ENCODE measurements at places on chromosomes 12 and 14.

GRCh38 chr12:64687816-64688215, 71.4 kb downstream of the GNS start:
- DNase-seq: no peak

- no peak for DNase-seq
These were observed 5.1 kb downstream of the PRKAG1 start for GRCh38 chr12:49013428-49013827.

DNA sequence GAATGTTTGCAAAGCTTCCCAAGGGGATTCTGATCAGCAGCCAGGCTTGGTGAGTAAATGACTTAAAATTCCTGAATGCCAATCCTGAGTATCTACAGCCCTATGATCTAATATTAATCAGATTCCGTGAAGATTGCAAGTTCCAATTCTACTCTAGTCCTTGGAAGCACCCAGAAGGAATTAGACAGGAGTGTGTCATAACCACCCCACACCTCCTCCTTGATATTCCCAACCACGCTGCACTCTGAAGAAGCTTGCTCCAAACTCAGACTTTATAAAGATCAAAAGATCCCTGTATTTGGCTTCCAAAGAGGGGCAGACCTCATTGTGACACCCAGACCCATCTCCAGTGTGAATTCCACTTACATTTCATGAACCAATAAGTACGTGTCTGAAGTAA, 306.0 kb downstream of the BCL11B start:
- DNase-seq: no peak

DNA sequence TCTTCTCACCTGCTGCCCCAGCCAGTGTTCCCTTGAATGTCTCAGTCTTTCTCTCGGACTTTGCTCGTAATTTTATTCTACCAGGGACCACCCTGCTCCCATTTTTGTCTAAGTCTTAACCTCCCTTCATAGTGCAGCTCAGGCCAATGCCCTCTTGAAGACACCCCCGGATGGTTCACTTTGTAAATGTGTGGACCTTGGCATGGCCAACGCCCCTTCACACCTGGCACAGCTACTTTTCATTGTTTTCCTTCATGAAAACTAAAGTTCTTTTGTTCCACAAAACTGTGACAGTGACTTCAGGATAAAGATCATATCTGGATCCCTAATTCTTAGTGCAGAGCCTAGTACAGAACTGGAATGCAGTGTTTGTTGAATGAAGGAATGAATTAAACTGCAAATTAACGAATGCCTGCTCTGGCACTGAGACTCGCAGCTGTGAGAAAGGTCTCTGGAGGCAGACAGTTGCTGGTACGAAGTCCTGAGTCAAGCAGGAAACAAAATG, 3.5 kb upstream of the RNASE4 start:
- no peak for DNase-seq

GRCh38 chr12:110705309-110705708, 16.4 kb upstream of the HVCN1 start:
- no peak for DNase-seq

- peak; percentile 21 for DNase-seq
These were observed 155.7 kb downstream of the KIF26A start for GRCh38 chr14:104293851-104294627.

DNA sequence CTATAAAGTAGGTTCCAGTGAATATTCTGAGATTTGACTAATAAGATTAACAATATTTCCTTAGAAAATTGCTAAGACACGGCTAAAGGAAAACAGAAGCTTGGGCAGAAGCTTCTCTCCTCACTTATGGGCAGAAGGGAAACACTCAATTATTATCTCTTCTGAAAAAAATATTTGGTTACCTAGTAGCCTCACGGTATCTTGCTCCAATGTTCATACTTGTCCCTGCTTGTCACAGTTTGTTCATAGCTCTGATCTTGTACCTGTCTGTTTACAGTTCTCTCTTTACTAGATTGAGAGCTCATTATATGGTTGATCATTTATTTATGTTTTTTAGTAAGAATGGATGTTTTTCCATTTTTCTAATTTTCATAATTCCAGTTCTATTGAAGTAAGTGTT, 458.0 kb upstream of the ATP2B1 start:
- no peak for DNase-seq

GRCh38 chr14:29710015-29710414, 217.6 kb downstream of the PRKD1 start:
- no peak for DNase-seq

DNA sequence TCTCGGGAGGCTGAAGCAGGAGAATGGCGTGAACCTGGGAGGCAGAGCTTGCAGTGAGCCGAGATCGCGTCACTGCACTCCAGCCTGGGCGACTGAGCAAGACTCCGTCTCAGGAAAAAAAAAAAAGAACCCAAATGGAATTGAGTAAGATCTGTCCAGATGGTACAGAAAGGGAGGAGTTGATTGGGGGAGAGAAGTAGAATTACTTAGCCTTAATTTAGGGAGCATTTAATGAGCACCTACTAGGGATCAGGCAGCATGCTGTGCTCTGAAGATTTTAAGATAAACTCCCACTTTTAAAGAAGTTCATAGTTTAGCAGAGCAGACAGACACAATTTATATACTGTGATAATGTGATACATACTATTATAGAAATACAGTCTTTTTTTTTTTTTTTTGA, 4.5 kb downstream of the RAB5B start:
- DNase-seq: no peak

Data from left ventricle myocardium superior (tissue), 1 donor.